Naive thymus-derived CD4-positive, alpha-beta T cell (primary cell): ENCODE measurements at places on chromosomes 12 and 14.

DNA sequence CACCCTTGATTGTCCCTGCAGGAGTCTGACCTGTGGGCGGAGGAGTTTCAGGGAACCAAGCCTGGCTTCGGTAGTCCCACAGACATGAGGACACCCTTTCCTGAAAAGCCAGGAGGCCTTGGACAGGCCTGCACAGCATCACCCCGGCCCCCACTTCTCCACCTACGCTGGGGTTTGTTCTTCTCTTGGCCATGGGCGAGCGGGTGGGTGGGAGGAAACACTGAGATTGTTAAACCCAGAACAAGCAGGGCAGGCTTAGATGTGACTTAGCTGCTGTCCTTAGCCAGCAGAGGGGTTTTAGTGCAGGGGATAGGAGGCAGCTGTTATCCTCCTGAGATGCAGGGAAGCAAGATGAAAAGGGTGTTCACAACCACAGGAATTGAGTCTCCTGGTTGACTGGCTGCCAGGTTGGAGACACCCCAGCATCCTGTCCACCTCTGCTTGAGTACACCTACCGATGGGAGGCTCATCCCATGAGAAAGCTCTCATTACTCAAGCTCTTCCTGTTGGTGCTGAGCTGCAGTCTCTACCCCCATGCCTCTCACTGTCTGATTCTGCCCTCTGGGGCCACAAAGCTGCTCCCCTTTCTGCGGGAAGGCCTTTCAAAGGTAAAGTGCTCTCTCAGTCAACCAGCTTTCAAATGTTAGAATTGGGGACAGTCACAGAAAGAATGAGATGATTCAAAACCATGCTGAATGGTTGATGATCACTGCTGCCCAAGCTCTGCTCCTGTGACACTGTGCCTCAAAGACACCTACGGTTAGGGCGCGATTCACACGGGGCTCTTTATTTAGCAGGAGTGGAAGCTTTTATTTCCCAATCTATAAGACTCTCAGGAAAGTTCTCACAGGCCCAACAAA, 86.3 kb downstream of the IRF2BPL start:
- H3K4me3 ChIP-seq: no peak overlapping the region
- H3K36me3 ChIP-seq: no peaks in the 10 kb centered on the region
- DNase-seq: no peak
- H3K27ac ChIP-seq: no peak overlapping the region
- no peaks in the 10 kb centered on the region for H3K27me3 ChIP-seq

DNA sequence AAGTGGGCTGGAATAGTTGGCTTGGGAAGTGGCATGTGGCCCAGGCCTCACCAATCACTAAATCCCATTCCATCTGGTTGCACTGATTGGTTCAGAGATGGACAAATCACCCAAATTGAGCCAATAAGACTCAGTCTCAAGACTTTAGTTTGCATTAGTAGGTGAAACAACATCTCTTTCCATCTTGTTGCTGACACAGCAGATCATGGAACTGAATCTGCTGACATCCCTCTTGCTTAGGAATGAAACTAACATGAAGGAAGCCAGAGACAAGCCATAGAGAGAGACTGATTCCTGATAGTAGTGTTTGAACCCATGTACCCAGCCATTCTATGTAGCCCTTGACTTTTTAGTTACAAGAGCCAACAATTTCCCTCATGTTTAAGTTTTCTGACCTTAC, 307.0 kb downstream of the GLT1D1 start:
- H3K27me3 ChIP-seq: no peaks in the 10 kb centered on the region
- H3K4me3 ChIP-seq: no peak overlapping the region
- H3K36me3 ChIP-seq: no peaks in the 10 kb centered on the region

GRCh38 chr14:85416771-85417170, 113.2 kb upstream of the FLRT2 start:
- H3K4me1 ChIP-seq: no peaks in the 10 kb centered on the region
- H3K36me3 ChIP-seq: no peaks in the 10 kb centered on the region
- H3K4me3 ChIP-seq: no peak overlapping the region
- H3K27me3 ChIP-seq: no peaks in the 10 kb centered on the region

- no peaks in the 10 kb centered on the region for H3K4me1 ChIP-seq
- no peak overlapping the region for H3K27ac ChIP-seq
- H3K27me3 ChIP-seq: no peaks in the 10 kb centered on the region
Observed at GRCh38 chr12:12214635-12215131, 52.2 kb downstream of the LRP6 start.

DNA sequence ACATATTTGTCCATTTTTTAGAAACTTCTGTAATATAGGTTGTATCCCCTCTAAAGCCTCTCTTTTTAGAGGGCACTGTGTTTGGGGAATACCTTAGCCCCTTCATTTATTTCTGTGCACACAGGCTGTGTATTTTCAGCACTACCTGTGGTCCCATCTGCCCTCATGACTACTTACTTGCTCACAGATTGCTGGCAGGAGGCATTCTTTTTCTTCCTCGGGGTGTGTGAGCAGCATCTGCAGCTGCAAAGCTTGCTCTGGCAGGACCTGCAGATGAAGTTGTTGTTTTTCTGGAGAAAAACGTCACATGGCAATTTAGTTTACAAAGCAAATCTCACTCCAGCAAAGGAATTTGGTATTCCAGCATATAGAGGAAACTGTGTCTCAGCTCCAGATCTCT, 24.3 kb downstream of the ANG start:
- H3K4me3 ChIP-seq: no peak overlapping the region
- H3K36me3 ChIP-seq: no peaks in the 10 kb centered on the region
- no peak overlapping the region for H3K27ac ChIP-seq
- H3K4me1 ChIP-seq: no peaks in the 10 kb centered on the region
